ENCODE measurements at places on chromosomes 2 and 18.
A peak's percentile ranks its signal among the peaks of the same experiment; 100 is the strongest.

DNA sequence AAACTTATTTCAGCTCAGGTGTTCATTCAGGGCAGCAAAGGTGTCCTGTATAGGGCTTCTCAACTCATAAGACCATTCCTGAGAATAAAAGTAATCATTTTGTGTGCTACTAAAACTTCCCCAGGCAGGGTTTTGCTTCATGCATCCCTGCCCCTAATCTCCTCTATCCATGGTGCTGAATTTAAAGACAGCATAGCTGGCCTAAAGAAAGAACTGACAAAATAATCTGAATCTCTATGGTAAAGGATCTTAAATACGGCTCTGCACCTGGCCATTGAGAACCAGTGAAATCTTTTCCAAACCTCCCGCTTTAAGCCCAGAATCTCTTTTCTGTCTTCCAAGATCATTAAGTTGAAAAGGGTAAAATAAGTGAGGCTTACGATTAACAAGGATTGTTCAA lies 292.1 kb upstream of the KLHL29 start:
- no peak for DNase-seq

- no peak for DNase-seq
Observed at GRCh38 chr2:117801826-117802225, 12.7 kb upstream of the DDX18 start.

GRCh38 chr18:13403786-13404549 lies 185.4 kb downstream of the LDLRAD4 start:
- no peak for DNase-seq

- no peak for DNase-seq
Observed at GRCh38 chr2:204251998-204252376, 293.3 kb upstream of the PARD3B start.

GRCh38 chr18:8778824-8779223 lies 73.5 kb downstream of the MTCL1 start:
- no peak for DNase-seq

DNA sequence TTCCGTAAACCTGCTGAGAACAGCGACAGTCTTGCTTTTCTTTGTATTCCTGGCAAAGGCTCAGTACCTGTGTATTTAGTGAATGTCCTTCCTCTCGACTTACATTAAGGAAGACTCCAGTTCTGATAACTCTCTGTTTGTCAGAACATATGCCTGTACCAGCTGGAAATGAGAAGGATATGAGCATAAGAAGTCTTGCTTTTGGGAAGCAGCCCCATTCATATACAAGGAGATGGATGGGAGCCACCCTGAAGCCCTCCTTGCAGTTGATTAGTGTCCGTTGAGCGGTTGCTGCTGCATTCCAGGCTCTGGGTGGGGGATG lies 59.8 kb downstream of the SH3BP4 start:
- DNase-seq = no peak

DNA sequence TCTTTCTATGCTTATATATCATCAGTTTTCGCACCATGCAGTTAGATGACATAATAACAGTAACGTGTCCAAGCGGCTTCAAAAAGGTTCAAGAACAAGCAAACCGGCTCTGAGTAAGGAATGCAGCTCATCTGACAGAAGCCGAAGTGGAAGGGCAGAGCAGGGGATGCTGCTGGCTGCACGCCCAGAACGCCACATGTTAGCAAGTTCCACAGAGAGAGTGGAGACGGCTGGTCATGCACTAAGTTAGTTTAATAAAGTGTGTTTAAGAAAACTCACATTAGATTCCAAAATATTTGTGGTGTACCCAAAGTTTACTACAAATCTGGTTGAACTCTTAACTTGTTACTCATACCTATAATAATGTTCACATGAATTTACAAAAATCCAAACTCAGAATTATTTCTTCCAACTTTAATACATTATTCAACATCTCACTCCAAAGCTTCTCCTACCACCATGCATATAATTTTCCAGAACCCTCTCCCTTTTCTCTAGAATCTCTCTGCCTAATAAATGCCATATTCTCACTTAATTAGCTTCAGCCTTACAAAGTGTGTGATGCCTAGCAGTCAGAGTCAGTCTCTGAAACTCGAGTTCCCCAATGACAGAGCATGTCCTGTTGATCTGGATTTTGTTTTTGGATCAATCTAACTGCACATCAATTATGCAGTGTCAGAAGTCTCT lies 170.0 kb downstream of the DNAH7 start:
- DNase-seq = peak; percentile 64

DNA sequence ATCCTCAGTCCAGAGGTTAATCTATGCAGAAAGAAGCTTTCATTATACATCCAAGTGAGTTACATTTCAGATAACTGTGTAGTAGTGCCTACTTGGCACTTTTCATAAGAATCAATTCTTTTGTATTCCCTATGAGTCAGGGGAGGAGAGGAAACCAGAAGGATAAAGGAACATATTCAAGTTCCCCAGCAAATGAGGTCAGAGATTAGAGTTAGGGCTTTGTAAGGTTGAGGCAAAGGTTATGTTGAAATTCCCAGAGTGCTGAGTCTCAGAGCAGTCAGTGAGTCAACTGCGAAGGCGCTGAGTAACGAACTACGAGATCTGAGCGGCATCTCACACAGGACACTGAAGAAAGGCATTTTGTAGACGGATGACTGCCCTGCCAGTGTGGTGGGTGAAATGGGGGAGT lies 25.1 kb upstream of the ME2 start:
- DNase-seq = peak; percentile 27

DNA sequence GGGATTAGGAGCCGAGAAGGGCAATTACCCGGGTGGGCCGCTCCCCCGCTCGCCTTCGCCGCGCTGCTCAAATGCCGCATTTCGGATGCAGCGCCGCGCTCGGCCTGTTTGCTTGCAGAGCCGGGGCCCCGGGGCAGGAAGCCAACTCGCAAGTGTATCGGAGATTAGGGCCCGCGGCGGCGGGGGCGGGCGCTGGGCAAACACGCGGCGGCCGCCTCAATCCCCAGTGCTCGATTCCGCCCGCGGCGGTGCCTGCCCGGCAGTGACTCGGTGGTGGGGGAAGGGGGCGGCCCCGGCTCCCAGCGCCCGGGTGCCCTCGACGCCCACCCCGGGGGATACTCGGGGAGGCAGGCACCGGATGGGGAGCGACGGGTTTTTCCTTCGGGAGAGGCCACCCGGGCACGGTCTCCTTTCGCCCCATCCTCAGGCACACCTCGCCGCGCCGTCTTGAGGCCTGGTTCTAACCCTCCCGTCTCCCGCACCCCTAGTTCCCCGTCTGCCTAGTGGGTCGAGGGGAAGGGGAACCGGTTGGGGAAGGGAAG lies 26.6 kb upstream of the NOTO start:
- no peak for DNase-seq

DNA sequence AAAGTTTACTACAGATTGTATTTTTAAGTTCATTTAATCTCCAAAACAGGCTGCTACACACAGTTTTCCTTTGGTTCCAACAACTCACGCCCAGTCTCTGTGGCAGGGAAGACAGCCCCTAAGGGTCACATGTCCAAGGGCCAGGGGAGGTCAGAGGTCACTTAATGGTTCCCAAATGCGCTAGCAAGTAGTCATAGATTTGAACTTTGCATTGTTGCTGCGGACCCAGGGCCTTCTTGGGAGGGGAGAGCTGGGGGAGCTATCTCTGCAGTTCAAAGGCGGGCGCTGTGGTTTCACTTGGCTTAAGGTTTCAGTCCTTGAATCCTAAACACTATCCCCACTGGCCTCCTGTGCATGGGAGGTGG lies 74.8 kb upstream of the ZNF532 start:
- DNase-seq = no peak

- DNase-seq = no peak
Observed at GRCh38 chr2:149192427-149192826, 138.0 kb upstream of the LYPD6 start.

GRCh38 chr18:38284972-38285371 lies 719.4 kb upstream of the CELF4 start:
- no peak for DNase-seq

- DNase-seq = no peak
Observed at GRCh38 chr2:170144761-170145160, 33.2 kb upstream of the MYO3B start.

- no peak for DNase-seq
Observed at GRCh38 chr2:46985512-46985911, 69.9 kb upstream of the MCFD2 start.

GRCh38 chr18:44309185-44309584 lies 371.5 kb upstream of the SETBP1 start:
- no peak for DNase-seq

DNA sequence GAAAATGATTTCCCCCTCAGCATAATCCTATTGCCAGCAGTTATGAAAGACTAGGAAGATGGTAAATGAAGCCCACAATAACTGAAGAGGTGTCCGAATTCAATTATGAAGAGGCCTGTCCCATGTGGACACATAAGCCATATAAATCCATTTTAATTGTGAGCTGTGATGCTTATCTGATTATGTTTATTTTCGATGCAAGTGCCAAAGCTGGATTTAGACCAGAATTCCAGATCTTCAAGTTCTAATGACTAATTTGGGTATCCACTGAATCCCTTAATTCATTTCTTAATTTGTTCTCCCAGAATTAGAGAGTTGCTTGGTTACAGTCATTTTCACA lies 24.5 kb downstream of the SPATS2L start:
- DNase-seq = no peak

DNA sequence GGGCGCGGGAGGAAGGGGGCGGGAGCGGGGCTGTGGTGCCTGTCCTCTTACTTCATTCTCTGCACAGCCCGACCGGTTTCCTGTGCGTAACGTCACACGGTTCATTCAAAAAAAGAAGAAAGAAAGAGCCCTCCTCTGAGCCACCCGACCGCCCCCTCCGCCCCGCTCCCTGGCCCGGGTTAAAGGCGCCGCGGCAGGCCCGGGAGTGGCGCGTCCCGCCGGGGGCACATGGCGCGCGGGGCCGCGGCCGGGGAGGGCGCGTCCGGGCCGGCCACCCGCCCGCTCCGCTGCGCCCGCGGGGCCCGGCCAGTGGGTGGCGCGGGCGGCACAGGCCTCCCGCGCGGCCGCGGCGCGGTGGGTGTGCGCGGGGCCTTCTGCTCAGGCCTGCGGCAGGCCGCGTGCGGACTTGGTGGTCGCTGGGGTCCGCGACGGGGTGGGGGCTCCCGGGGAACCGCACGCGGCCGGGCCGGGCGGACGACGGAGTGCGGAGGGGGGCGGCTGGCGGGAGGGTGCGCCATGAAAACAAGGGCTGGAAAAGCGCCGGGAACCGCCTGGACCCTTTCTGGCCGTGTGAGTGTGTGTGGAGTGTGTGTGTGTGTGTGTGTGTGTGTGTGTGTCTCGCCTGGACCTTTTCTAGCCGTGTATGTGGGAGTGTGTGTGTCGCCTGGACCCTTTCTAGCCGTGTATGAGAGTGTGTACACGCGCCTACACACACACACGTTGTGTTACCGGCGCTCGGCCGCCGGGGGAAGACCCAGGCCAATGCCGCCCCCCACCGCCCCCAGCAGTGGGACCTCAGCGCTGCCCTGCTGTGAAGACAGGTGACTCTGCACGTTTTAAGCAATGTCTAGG lies 780 bp upstream of the BCL2 start:
- DNase-seq = peak; percentile 21

- DNase-seq = no peak
Observed at GRCh38 chr18:37536656-37537055, 28.9 kb downstream of the CELF4 start.

DNA sequence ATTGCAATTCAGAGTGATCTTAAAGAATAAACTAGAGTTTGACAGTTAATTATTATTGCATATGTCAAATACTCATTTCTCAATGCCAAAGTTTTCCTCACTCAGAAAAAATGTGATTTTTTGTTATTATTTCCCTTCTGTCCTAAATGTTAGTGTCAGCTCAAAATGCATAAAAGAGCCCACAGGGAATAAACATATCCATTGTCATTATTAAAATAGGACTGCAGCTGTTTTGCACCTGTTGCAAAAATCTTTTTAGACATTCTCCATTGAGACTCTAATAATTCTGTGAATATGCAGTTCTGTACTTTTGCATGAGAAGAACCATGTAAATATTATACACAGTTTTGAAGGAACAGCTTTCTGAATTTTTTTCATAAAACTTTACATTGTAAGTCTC lies 540.0 kb upstream of the SLC39A10 start:
- no peak for DNase-seq

DNA sequence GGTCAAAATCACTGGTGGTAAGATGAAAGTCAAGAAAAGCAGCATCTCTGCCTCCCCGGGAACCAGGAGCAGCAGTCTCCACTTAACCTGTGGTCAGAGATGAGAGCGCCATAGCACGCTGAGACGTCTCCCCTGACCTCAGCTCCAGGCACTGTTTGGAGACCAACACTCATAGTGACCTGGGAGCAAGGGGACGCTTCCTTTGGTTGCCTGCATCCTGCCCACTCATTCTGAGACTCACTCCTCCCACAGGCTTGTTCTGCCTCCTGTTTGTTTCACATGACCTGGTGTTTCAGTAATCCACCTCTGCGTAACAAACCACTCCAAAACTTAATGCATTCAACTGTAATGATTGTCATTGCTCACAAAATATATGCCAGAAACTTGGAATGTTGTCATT lies 139.3 kb downstream of the ACOXL start:
- DNase-seq = no peak

DNA sequence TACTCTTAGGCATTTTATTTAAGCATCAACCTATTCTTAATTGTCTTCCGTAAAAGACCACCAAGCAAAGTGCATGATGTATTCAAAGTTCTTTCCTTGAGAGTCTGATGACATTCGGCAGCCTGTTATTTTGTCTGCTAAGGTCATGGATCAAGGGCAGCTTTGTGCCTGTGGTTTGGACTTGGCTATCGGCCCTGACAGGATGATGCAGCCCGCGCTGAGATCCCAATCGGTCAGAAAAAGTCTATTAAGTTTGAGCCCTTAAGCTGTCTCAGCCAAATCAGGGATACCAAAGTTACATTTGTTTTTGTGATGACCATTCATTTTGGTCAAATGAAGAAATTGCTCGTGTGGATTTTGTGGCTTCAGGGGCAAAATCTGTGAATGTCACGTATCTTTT lies 718.9 kb upstream of the FANCL start:
- no peak for DNase-seq

GRCh38 chr2:7887441-7887840 lies 794.4 kb upstream of the ID2 start:
- DNase-seq = no peak

GRCh38 chr2:169164311-169164710 lies 94.9 kb downstream of the DHRS9 start:
- no peak for DNase-seq
